ENCODE measurements at places on chromosomes 16 and 17.

GRCh38 chr17:77186141-77186604 is 45.4 kb downstream of the SEC14L1 start:
- no peak for DNase-seq

GRCh38 chr17:72385475-72385874 is 264.7 kb downstream of the SOX9 start:
- no peak for DNase-seq

DNA sequence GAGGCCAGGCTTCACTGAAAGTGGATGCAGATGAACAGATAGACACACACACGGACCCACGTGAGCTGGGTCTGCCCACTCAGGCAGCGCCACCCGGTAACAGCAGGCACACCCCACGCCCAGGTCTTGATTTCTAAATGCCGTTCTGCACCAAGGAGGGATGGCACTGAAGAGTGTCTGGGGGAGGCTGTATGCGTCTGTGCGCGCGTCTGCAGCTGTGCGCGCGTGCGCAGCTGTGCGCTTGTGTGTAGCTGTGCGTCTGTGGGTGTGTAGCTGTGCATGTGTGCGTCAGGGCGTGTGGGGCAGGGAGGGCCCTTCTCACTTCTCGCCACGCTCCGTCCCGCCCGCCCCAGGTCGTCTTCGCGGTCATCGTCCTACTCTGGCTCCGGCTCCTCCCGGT is 15.5 kb upstream of the IL17C start:
- DNase-seq = no peak

DNA sequence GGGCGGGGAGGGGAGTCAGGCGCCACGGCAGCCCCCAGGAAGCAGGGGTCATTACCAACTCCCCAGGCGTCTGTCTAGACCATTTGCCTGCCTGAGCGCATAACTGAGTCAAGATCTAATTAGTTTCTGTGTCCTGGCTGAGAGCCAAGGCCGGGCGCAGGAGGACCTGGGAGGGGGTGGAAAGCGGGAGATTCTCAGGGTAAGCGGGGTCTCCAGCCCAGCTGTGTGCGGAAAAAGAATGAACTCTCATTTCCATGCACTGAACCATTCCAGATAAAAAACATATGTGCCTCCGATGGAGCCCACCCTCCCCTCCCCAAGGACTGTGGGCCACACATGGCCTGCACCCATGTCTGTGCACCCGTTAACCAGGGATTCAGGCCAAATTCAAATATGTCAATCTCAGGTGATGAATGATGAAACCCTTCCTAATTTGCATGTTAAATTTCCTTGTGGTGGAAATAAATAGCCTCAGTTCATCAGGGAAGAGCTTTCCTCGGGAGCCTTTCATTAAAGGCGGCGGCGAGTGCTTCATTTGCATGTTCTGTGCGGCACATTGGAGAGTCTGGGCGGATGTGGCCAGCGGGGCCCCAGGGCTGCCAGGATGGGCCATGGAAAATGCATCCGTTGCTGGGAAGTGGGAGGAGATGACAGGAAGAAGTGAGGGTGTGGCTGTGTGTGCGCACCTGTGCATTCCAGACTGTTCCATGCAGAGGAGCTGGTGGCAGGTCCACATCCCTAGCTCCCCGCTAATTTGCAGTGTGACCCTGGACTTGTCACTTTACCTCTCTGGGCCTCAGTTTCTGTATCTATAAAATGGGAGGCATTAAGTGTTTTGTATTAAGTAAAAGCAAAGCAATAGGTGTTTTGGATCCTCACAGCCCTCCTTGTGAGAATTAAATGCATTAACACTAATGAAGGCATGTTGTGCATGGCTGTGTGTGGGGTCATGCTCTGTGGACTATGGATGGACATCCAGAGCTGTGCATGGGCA is 151.1 kb downstream of the SDK2 start:
- DNase-seq = no peak

GRCh38 chr17:74373838-74374606 is 6.7 kb downstream of the GPR142 start:
- no peak for DNase-seq

- no peak for DNase-seq
These were observed 39.2 kb upstream of the PRSS54 start for GRCh38 chr16:58333985-58334384.

GRCh38 chr16:89374393-89374960 is 115.9 kb downstream of the ANKRD11 start:
- no peak for DNase-seq

DNA sequence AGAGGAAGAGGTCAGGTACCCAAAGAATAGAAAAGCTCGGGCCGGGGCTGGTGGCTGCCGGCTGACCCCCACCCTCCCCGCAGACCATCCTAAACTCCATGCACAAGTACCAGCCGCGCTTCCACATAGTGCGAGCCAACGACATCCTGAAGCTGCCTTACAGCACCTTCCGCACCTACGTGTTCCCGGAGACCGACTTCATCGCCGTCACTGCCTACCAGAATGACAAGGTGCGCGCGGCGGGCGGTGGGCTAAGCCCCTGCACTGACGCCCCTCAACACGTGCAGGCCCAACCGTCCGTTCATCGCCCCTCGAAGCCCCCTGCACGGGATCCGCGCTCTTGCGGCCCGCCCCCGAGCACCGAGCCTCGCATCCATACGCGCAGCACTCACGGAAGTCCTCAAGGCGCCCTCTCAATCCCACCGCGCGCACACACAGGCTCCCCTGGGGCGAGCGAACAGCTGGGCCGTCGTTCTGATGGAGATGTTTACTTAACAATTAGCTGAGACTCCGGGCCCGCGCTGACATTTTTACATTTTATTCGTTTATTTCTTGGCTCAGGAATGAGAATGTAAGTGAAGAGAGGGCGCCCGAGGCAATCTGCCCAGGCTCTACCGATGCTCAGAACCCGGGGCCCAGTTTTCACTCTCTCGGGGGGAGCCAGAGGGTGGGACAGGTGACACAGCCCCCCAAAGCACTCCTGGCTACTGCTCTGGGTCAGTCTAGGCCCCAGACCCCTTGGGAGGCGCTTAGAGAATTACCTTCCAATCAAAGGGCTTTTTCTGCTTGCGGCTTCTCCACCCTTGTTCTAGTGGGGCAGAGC is 3.5 kb downstream of the TBX2 start:
- no peak for DNase-seq

DNA sequence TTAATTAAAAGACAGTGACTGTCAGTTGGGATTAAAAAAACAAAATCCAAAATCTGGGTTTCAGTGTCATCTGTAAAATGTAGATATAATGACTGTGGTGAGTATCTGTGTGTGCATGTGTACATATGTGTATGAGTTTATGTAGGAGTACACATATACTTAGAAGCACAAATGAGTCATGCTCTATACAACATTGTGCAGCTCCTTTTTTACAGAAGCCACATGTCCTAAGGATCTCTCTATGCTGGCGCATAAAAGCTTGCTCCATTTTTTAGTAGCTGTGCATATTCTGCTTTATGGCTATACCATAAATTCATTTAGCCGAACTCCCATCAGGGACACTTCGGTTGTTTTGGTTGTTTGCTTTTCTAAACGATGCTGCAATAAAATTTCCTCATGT is 125.2 kb upstream of the EEF2KMT start:
- DNase-seq = no peak

- no peak for DNase-seq
These were observed 996 bp downstream of the PCYT2 start for GRCh38 chr17:81909966-81910839.

DNA sequence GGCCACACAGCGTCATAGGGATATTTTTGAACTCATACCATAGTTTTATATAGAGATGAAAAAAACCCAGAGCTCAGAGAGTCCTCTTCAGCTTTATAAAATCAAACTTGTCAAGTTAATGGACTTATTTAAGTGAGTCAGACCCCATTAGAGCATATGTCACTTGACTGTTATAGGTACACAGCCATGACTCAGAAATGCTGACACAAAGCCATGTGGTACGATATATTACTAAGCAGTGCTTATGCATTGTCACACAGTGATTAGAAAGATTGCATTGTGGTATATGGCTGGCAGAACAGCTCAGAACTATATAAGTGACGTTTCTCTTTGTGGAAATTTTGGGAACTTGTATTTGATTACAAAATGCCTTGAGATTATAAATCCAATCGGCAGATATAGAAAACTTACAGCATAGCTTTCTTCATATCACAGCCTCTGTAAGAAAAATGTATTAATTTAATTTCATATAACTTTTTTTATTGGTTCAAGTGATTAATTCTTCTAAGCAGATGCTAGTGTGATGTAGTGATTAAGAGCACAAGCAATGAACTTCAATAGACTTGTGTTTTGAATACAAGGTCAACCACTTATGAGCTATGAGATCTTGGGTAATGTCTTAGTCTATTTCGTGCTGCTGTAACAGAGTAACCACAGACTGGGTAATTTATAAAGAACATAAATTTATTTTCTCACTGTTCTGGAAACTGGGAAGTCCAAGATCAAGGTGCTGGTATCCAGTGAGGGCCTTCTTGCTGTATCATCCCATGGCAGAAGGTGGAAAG is 25.8 kb upstream of the GINS3 start:
- no peak for DNase-seq

DNA sequence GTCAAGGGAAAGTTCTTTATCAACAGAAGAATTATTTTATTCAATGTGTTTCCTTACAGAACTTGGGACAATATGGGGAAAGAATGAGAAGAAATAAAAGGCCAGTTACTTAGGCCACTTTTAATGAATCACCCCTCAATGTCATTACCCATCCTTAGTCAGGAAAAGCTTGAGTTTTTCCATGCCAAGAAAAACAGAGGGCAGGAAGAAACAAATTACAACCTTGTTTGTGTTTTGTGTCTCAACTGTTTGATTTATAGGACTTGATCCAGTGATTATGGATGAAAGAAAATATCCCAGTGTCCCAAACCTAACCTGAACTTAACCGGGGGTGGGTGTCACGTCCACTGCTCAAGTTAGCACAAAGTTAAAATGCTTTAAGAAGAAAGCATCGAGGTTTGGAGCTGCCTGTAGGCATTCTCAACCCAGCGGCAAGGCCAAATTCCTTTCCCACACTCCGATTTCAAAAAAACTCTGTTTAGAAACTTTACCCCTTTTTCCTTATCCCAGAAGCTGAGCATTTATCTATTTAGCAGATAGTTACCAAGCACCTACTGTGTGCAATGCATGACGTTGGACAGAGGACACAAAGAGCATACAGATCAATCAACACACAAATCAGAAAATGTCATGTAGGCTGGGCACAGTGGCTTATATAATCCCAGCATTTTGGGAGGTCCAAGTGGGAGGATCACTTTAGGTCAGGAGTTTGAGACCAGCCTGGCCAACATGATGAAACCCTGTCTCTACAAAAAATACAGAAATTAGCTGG is 14.0 kb upstream of the CYB5B start:
- DNase-seq = no peak

DNA sequence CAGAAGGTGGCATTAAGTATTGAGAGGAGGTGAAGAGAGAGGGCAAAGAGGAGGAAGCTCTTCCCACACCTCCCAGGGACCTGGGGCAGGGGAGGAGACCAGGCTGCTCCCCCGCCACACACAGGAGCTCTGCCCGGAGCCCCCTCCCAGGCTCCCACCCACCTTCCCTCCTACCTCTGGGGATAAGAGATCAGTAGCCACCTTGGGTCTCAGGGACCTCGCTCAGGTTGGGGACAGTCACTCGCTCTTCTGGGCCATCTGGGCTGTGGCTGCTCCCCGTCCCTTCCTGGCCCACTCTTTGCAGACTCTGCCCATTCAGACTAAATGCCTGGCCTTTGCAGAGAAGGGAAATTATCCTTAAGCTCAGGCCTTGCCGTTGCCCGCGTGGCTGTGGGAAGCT is 14.9 kb upstream of the C16orf74 start:
- DNase-seq = no peak
